ENCODE measurements at places on chromosomes 2 and 18.

DNA sequence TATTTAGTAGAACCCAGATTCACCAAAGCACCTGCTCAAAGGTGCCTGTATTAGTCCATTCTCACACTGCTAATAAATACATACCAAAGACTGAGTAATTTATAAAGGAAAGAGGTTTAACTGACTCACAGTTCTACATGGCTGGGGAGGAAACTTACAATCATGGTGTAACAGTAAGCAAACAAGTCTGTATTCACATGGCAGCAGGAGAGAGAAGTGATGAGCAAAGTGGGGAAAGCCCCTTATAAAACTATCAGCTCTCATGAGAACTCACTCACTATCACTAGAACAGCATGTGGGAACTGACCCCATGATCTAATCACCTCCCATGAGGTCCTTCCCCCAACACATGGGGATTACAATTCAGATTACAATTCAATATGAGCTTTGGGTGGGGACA is 28.0 kb upstream of the DDX18 start:
- DNase-seq: no peak

DNA sequence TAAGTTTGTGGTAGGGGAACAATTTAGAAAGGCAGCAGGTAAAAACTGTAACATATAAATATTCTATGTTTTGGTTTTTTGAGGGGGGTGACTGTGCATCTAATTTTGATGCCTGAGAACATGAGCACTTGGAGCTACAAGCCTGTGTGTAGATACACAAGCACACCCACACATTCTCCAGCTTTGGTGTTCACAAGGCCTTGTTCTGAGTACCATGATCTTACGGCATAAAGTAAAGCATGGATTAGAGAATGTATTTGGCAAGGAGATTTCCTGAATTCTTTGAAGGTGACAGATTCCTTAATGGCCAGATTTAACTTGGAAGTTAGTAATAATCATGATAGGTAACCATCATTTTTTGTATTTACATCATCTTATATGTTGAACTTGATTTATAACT is 42.7 kb downstream of the MAP3K20 start:
- DNase-seq: no peak

DNA sequence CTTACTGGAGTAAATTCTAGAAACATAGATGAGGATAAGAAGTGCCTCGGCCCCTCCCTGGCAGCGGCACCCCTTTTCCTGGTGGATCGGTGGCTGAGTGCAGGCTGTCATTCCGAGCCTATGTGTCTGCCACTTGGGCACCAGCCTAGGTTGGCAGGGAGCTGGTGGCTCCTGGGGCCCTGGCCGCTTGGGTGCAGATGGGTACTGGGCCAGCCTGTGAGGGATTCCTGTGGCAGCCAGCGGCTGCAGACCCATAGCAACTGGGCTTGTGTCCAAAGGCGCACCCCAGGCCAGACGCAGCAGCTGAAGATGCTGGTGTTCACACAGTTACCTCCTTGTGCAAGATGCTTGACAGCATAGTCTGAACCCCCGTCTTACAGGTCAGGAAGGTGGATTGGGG is 2.8 kb downstream of the SNORC start:
- DNase-seq: no peak

DNA sequence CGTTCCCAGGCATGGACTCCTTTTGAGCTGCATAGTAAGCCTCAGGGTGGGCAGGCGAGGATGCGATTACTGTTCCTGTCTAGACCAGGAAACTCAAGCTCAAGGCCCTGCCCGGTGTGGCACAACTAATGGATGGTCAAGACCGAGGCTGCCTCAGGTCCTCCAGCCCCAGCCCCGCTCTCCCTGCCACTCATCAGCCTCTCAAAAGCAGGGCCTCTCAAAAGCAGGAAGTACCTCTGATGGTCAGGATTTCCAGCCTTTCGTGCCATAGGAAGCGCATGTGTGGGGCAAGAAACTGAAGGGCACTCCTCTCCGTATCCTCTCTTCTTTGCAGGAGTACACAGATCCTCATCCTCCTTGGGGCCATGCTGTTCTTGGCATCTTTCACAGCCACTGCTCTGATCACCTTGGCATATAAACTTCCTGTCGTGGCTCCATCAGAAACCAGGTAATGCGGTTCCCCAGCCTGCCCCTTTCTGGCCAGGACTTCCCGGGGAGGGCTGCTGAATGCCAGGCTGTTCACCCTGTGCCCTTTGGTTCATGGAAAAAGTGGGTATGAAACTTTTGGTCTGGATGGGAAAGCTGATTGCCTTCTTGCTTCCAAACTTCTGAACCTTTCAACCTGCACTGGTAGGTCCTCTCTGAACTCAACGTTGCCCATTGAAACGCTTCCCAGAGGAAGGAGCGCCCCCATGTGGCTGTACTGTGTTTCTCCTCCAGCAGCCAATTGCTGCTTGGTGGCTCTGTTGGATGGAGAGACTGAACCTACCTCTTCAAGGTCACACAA is 82.8 kb upstream of the SEC11C start:
- no peak for DNase-seq

- DNase-seq: no peak
Observed at GRCh38 chr2:213066443-213066743, 85.0 kb downstream of the IKZF2 start.

DNA sequence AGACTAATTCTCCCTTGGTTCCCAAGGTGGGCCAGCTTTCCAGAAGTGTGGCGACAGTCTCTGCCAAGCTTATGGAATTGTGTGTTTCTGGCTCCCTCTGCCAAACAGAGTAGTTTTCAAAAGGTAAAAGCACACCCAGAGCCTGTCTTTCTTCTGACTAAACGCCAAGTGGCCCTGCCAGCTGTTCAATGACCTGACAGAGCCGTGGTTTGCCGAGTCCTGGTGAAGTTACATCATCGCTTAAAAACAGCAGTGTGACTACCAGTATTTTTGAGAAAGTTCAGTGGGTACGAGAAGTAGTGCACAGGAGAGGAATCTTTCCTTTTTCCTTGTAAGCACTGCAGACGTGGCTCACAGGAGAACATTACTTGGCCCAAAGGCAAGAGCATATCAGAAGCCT is 1.9 kb downstream of the PER2 start:
- no peak for DNase-seq

DNA sequence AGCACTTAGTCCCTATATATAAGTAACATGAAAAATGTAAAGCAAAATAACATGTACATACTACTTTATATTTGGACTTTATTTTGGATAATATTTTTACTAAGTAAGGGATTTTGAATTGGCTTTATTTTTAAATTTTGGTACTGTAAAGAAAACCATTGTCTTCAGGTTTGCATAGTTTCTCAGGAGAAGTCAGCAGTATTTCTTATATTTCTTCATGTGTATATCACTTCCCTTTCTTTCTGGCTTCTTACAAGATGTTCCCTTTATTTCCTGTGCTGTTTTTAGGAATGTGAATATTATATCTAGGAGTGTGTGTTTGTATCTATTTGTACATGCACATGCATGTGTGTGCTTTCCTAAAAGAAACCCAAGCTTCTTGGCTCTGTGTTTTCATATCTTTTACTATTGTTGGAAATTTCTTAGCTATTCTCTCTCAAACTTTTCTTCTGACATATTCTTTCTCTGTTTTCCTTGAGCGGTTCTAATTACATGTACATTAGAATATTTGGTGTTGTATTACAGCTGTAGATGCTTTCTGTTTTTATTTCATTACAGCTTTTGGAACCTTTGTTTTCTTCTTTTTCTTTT is 1549.7 kb upstream of the ACVR2A start:
- no peak for DNase-seq

- DNase-seq: no peak
Observed at GRCh38 chr2:239678186-239678490, 277.3 kb upstream of the HDAC4 start.

- no peak for DNase-seq
Observed at GRCh38 chr2:176085861-176086771, 2.4 kb upstream of the EVX2 start.

DNA sequence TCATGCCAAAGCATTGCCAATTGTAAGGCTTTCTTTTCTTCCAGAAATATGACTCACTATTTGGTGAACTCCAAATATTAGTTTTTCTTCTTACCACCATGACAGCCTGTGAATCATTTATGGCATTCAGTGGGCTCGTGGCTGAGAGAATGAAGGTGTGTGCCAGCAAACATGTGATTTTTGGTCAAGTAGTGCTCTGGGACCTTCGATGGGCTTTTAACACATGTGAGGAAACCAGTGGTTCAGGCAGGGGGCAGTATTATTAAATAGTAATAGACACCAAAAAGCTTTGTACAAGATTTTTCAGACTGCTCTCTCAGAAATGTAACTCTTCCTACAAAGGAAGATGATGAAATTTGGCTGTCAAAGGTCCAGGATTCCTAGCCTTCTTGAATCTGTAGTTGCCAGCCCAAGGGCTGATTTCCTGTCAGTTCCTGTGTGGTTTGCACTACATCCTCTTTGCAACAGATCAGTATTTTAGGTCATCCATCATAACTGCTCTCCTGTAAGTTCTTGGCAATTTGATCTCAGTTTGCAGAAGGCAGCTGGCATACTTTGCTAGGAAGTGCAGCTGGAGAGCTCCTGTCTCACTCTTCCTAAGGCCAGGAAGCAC is 64.3 kb downstream of the BABAM2 start:
- DNase-seq: no peak

DNA sequence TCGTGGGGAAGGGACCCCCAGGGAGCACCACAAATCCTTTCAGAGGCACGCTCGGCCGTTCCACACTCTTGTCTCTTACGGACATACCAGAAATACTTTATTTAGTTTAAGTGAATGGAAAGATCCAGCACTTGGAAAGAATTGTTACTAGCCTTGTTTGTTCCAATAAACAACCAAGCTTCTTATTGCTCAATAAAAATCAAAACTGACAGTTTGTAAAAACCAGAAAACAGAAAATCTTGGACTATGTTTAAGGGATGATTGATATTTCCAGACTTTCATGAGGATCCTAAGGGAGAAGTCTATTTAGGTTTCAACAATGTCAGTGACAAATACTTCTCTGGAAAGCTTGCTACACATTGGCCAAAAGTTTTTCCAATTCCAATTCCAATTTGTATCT is 31.6 kb upstream of the CCBE1 start:
- no peak for DNase-seq

GRCh38 chr2:157173740-157174184 is 83.7 kb upstream of the GALNT5 start:
- no peak for DNase-seq

DNA sequence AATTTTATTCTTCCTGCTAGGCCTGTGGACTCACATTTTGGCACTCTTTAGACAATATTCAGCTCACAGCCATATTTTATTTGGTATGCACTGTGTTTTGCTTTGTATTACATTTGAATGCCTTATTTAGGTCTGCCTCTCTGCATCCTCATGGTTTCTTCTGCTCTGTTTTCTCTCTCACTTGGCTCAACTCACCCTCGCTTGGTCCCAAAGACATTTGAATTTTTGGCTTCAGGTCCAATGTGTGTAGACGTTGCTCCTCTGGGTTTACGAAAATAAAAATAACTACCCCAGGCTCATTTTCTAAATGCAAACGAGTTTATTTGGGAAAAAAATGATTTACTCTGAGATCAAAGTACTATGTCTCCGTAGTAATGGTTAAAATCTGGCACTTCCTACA is 91.1 kb upstream of the REG3A start:
- no peak for DNase-seq

DNA sequence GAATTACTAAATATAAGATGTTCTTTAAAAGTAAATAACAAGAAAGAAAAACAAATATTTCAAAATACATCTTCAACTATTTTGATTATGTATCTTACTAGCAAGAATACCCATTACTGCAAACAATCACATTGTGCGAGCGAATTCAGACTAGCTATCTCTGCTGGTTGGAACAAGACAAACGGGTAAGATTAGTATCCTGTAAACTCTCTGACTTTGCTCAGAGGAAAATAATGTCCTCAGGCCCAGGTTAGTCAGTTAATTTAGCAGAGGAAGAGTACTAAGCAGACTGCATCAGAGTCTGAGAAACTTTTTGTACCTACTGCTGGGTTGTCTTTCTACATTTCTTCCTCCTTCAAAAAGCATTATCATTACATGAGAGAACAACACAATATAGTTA is 50.4 kb upstream of the MCM6 start:
- DNase-seq: no peak

- DNase-seq: no peak
Observed at GRCh38 chr2:96085541-96086355, 30.6 kb downstream of the ADRA2B start.

GRCh38 chr2:203225423-203226039 is 13.3 kb upstream of the CYP20A1 start:
- no peak for DNase-seq

DNA sequence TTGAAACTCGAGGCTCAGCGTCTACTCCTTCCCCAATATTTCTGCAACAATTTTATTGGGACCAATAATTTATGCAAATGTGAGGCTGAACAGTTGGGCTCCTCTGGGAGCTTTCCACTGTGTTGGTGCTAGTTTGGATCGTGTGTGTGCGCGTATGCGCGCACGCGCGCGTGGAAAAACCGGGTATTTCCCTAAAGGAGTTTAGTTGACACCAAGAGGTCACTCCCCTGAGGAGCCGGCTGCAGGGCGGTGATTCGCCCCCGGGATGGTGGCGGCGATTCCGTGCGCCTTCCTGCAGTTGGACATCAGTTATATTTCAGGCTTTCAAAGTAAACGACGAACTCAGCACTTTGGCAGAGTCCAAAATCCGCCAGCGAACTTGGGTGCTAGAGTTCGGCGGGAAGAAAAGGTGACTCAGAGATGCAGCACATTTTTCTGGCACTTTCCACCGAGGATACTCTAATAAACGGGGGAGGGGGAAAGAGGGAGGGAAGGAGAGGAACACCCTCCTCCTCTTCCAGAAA is 186.5 kb upstream of the FANCL start:
- DNase-seq: no peak

GRCh38 chr2:238420442-238420841 is 6.3 kb upstream of the ASB1 start:
- DNase-seq: no peak

DNA sequence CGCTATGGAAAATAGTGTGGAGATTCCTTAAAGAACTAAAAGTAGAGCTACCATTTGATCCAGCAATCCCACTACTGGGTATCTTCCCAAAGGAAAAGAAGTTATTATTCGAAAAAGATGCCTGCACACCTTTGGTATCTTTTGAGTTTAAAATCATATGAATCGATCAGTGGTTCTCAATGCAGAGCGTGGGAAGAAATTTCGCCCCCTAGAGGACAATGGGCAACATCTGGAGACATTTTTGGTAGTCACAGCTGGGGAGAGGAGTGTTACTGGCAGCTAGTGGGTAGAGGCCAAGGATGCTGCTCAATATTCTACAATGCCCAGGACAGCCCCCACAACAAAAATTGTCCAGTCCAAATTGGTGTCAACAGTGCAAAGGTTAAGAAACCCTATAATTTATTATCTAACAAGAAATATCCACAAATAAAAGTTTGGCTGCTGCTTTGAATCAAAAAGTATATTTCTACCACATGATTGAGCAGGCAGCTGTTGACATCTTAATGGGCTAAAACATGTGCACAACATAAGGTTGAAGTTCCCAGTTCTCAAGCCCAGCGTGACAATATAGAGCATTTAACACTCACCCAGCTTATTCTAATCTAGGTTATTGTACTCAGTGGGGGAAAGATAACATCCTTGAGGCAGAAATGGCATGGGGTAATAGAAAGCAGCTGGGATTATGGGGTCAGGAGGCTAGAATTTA is 425.7 kb downstream of the LRATD1 start:
- DNase-seq: no peak

GRCh38 chr18:24015639-24016631 is 1.4 kb downstream of the TTC39C start:
- no peak for DNase-seq

- DNase-seq: no peak
Observed at GRCh38 chr2:239559417-239560261, 158.8 kb upstream of the HDAC4 start.

- DNase-seq: no peak
Observed at GRCh38 chr2:86225581-86225980, 26.3 kb downstream of the MRPL35 start.

Measured in NCI-H1417 treated with DMSO at 0.1 percent for 48 hours (cell line).